PC-9 (cell line): ENCODE measurements at places on chromosomes 2 and 18.

DNA sequence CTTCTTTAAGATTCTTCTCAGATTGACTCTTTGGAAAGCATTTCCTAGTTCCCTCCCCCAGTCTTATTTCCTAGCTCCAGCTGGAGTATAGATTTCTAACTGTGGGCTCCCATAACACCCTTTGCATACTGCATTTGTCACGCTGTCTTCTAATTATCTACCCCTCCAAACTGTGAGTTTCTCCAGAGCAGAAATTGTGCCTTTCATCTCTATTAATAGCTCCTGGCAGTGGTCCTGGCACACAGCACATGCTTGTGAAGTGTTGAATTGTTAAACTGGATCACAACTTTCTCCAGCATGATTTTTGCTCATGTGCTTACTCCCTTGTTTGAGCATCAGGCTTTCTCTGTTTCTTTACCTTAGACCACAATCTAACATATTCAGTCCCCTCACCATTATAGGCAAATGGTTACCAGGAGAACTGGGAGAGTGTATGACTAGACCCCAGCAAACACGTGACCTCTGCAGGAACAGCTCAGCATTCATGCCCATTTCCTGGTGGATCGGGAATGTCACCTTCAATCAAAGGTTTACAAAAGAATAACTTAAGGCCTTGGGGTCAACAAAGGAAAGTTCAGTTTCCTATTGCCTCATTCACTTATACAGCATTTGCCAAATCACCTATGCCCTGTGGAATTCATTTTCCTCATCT lies 175.7 kb upstream of the TANK start:
- DNase-seq: no peak

GRCh38 chr18:65215865-65216466 lies 534.8 kb upstream of the CDH7 start:
- DNase-seq: no peak

DNA sequence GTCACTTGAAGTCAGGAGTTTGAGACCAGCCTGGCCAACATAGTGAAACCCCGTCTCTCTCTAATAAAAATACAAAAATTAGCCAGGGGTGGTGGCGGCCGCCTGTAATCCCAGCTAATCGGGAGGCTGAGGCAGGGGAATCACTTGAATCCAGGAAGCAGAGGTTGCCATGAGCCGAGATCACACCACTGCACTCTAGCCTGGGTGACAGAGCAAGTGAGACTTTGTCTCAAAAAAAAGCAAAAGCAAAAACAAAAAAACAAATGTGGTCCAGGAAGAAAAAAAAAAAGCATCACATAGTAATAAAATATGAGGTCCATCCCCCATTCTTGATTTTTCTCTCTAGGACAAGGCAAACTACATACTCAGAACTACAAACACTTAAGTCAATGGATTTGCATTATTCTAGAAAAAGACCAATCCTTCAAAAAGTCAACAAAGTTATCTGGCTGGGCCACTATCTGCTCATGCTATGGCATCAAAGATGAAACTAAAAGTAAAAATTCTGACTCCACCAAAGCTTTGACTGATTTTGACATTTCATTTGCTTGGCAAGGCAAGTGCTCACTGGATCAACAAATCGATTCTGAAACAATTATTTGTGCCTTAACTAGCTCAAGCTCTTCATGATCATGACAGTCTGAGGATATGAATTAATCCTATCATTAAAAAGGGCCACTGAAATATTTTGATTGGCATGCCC lies 28.4 kb downstream of the MEX3C start:
- DNase-seq: no peak

DNA sequence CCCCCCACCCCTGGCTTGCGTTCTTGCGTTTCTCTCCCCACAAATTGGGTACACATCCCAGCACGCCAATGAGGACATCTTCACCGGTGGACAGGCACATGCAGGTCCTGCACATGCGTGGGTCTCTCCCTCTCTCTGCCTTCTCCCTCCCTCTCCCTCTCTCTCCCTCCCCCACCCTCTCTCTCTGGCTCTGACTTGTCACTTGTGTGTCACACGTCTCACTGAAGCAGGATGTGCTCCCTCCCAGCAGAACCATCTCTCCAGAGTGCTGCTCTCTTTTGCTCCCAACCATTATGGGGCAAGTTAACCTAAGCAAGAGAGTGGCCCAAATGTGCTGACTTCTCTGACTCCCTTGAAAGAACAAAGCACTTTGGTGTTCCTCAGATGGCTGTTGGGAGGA lies 120.8 kb upstream of the CAB39 start:
- no peak for DNase-seq

GRCh38 chr2:24492421-24493279 lies 1.6 kb downstream of the NCOA1 start:
- DNase-seq: no peak

GRCh38 chr2:230648356-230648755 lies 64.3 kb upstream of the CAB39 start:
- no peak for DNase-seq
